Left lobe of liver (tissue), 2 donors: ENCODE measurements at places on chromosomes 3 and 15. TPM values are rescaled to one million over a fixed set of nuclear protein-coding genes. Genes with fewer than 3 reads are reported as not detected.
A peak's percentile ranks its signal among the peaks of the same experiment; 100 is the strongest.

The DUOX1 gene
- 0.45 TPM for total RNA-seq

The ARPP19 gene
- 42.6 TPM for total RNA-seq

The TGM5 gene
- total RNA-seq, result not detected

The ZNF501 gene
- total RNA-seq, result 1.2 TPM

The HIGD1A gene
- total RNA-seq, result 112 TPM

The AQP9 gene
- total RNA-seq, result 159 TPM

- no peak for DNase-seq
These were observed 93.8 kb downstream of the LRIG1 start for GRCh38 chr3:66406831-66407610.

GRCh38 chr15:38374029-38374428 lies 79.9 kb upstream of the FAM98B start:
- no peak for DNase-seq

GRCh38 chr3:37825744-37826400 lies 35.8 kb upstream of the CTDSPL start:
- no peak for DNase-seq

- no peak for DNase-seq
These were observed 36.4 kb downstream of the INO80 start for GRCh38 chr15:41079717-41080116.

DNA sequence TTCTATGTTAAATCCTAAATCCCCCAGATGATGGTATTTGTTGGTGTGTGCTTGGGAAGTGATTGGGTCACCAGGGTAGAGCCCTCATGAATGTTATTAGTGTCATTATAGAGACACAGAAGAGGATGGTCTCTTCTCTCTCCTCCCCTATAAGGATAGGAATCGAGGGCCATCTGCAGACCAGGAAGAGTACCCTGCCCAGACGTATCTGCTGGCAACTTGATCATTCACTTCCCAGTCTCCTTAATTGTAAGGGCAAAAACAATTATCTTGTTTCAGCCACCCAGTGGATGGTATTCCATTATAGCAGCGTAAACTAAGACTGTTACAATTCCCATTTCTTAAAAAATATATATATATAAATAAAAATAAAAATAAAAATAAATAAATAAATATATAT lies 892.2 kb downstream of the SI start:
- DNase-seq, result no peak

GRCh38 chr3:9770276-9770812 lies 597 bp upstream of the CAMK1 start:
- DNase-seq, result peak; percentile 99

The ISLR2 gene
- total RNA-seq, result 0.30 TPM

DNA sequence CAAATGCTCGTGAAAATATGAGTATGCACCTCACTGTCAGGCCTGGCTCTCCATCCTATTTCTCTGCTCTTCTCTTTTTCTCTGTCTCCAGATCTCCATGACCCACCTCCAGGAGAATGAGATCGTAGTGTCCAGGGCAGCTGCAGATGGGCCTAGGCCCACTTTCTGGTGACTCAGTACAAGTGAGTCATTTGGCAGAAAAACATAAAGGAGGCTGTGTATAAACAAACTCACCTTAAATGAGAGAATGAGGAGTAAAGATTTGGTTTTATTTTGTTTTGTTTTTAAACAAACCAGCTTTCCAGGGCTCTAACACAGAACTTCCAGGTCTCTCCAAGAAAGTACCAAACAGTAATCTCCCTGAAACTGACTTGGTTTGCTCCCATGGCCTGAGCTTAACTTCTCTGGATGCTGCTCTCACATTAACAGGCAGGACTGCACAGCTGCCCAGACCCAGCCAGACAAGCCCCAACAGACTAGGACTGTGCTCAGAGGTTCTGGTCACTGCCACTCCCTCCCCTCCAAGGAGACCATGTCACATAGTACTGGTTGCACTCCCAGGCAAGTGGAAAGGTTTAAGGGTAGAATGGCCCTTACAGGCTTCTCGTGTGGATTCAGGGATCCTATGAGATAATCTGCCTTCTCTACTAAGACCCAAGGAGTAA lies 1.5 kb upstream of the HEG1 start:
- no peak for DNase-seq

The MYRIP gene
- 12.7 TPM for total RNA-seq

The IL17RB gene
- total RNA-seq, result 23.2 TPM

The ARPP21 gene
- total RNA-seq, result 0.63 TPM

- DNase-seq, result no peak
These were observed 246.5 kb downstream of the TBL1XR1 start for GRCh38 chr3:176950743-176951142.

The GPR156 gene
- not detected for total RNA-seq

GRCh38 chr15:60840306-60840702 lies 361.4 kb upstream of the ICE2 start:
- no peak for DNase-seq

DNA sequence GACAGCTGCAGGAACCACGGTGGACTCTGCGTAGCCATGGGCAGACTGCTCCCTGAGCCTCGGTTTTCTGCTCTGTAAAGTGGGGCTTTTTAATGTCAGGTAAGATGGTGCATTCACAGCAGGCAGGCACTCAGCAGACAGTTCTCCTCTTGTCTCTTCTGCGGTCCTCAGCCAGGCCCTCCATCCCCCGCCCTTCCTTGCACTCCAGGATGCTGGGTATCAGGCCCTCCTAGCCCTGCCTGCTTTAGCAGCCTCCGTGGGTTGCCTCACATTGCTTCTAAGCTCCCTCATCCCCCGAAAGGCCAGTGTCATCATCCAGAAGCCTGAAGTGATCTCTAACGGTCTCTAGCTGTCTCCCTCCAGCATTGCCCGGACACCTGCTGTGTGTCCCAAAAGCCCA lies 115.7 kb downstream of the WNT7A start:
- peak; percentile 27 for DNase-seq

The PEX5L gene
- total RNA-seq, result not detected

GRCh38 chr3:34865346-34865745 lies 774.0 kb upstream of the ARPP21 start:
- no peak for DNase-seq

The P2RY1 gene
- 1.1 TPM for total RNA-seq

- DNase-seq, result no peak
These were observed 27.6 kb downstream of the RFT1 start for GRCh38 chr3:53102601-53103147.

DNA sequence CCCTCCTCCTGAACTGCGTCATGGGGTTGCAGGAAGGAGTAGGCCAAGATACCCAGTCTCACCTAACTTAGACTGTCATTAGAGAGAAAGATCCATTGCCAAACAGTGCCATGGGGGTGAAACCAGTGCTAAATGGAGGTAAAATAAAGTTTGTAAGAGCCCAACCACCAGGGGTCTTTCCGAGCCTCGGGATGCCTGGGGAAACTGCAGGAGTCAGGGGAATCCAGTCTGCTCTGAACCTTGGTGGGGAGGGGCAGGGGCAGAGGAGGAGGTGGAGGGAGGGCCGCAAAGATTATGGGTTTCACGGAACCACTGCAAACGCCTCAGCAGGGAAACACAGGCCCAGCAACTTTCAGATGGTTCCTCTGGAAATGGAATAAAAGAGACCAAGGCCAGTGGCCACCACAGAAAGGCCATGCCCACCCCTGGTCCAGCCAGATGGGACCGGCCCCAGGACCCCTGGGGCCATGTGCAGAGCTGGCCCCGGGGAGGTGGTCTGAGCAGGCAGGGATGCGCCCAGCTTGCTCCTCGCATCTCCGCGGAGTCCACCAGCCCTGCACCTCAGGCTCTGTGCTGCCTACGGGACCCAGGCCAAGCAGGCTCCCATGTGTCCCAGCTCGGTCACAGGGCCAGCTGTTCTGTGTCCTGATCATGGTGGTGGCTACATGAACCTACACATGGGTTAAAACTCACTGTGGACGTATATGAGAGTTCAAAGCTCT lies 19.8 kb upstream of the GP9 start:
- no peak for DNase-seq

GRCh38 chr3:129315998-129316247 lies 37.3 kb downstream of the HMCES start:
- no peak for DNase-seq

DNA sequence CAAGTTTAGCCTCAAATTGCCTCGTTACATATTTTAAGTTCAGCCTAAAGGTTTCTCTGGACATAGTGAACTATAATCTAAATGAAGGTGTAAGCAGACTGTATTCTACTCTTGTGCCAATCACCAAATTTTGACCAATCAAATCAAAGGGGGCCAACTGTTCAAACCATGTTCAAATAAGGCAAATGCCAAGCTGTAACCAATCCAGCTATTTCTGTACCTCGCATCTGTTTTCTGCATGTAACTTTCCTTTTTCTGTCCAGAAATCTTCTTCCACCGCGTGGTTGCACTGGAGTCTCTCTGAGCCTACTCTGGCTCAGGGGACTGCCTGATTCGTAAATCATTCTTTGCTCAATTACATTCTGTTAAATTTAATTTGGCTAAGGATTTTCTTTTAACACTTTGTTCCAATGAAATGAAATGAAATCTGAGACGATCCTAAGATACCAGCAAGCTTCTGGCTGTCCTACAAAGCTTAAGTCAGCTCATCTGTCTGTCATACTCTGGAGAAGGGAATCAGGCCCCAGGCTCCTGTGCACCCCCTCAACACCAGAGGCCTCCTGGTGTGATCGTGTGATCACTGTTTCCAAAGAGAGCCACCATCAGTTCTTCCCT lies 53.2 kb upstream of the ZNF148 start:
- no peak for DNase-seq

The CD96 gene
- total RNA-seq, result 0.40 TPM

DNA sequence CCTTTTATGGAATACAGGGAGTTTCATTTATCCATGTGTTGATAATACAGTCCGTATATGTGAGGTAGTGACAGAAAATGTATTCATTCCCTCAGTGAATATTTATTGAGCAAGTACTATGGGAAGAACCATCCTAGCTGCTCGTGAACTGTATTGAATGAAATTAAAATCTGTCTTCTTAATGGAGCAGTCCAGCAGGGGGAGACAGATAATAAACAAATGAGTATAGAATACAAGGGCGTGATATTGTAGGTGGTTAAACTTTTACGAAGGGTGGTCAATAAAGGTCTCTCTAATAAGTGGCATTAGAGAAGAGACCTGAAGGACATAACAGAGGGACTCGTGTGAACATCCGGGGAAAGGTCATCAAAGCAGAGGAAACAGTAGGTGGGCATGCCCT lies 62.7 kb upstream of the OSTN start:
- DNase-seq, result no peak

DNA sequence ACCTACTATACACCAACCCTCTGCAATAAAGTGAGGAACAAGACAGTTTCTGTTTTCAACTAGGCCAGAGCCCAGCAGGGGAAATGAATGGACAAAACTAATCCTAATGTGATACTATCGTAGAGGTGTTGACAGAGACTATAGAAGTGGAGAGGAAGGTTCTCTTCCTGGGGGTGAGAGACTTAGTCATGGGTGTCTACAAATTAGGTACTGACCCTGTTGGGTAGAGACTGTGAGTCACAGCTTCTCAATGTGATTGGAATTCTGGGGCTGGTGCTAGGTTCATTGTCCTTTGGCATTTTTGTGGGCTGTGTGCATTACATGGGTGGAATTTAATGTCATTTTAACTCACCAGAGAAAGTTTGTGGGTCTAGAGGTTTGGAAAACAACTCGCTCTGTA lies 79.3 kb downstream of the ADAMTSL3 start:
- no peak for DNase-seq

The ATP2B2 gene
- 37.9 TPM for total RNA-seq

GRCh38 chr3:50883755-50884154 lies 209.0 kb downstream of the DOCK3 start:
- DNase-seq, result no peak

GRCh38 chr3:58607816-58608215 lies 30.6 kb upstream of the FAM107A start:
- no peak for DNase-seq

The SLC7A14 gene
- total RNA-seq, result 0.10 TPM
